ENCODE measurements at places on chromosomes 6 and 20.

- no peak for DNase-seq
Measured at GRCh38 chr6:44211284-44211683, 5.4 kb upstream of the MYMX start.

- no peak for DNase-seq
Measured at GRCh38 chr6:39189915-39190544, 39.2 kb downstream of the KCNK5 start.

- DNase-seq = peak; percentile 24
Measured at GRCh38 chr6:161922631-161923119, 648.8 kb upstream of the AGPAT4 start.

DNA sequence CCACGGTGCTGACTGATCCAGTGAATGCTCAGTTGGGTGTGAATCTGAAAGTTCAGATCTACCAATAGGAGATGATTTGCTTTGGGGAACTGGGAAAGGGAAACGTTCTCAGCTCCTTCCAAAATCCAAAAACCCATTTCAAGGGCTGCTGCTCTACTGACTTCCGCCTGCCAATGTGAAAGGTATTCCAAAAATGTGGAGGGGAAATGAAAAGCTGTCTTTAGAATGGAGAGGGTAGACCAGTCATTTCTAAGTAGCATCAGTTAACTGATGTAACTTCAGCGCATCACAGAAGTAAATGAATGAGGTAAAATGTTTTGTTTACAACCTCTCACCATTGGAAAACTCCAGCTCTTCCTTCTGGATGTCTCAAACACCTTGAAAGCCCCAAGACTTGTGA lies 19.6 kb upstream of the EYA2 start:
- no peak for DNase-seq

DNA sequence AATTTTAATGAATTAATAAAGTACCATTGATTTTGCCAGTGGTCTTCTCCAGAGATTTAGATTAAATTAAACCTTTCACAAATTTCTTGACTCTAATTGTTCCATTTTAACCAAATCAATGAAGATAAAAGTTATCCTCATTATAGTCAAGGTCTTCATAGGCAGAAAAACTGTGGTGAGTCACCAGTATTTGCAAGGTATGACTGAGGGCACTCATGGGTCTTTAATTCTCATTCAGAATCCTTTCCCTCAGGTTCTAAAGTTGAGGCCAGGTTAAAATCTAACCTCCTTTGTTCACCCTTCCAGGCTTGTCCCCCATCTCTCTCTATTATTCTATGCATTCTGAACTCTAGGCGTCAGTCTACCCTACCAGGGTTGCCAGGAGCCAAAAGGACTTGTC lies 93.9 kb downstream of the JAG1 start:
- DNase-seq = no peak

DNA sequence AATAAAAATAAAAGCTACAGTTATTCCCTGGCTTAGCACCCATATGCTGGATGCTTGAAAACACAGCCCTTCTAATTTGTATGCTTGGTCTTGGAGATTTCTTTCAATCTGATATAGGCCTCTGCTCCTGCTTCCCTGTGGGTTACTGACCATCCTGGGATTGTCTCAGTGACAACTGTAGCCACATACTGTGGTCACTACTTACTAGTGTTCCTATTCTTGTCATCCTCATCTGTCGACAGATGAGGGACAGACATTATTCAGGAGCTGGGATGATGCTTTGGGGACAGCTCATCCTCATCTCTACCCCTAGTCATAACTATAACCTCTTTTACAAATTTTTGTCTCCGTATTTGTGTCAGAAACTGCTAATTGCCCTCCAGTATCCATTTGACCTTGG lies 388.9 kb upstream of the MAP3K7 start:
- no peak for DNase-seq

- DNase-seq = no peak
Measured at GRCh38 chr20:3590164-3590563, 73.0 kb downstream of the GFRA4 start.

DNA sequence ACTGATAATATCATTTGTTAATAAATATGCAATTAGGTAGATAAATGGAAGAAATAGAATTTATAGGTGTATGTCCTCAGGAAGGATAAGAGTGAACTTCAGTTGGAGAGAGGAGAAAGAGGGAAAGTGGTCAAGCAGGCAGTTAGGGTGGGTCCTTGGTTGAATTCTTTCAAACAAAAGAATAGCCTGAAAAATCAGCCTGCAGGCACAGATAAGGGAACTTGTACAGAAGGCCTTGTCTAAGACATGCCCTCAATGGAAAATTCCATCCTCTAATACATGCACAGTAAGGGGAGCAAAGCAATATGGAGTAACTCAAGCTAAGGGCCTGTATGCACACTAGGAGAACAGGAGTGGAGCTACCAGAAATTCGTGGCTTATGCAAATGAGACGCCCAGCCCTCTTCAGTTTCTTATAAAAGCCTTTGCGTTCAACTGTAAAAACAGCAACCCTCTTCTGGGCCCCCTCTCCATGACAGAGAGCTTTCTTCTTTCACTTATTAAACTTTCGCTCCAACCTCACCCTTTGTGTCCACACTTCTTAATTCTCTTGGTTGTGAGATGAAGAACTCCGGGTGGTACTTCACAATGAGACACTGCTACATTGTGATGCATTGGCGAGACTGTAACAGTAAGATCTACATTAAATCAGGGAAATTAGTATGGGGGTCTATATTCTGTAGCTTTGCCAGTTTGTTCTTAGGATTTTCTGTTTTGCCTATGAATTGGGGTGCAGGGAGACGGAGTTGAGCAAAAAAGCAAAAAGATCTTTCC lies 147.0 kb downstream of the HS3ST5 start:
- no peak for DNase-seq

GRCh38 chr6:142892254-142893021 lies 52.5 kb downstream of the HIVEP2 start:
- DNase-seq = no peak

DNA sequence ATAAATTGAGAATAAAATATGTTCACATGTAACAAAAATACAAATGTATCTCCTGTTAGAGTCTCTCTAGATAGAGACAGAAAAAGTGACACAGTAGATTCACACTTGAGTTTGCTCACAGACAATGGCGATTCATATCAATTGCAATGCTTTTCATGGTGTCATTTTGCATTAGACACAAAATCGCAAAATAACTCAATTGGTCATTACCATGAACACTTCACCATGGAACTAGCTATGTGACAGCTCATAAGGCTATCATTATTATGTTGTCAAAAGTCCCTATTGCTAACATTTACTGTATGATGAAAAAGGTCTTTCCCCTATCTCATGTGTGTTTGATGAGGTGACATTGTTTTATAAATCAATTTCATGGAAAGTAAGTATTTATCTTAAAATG lies 249.5 kb upstream of the AGPAT4 start:
- DNase-seq = no peak

GRCh38 chr6:148269386-148269785 lies 73.3 kb upstream of the SASH1 start:
- no peak for DNase-seq

GRCh38 chr6:104956731-104957294 lies at the start of gene LIN28B:
LIN28B (plus strand) TSS chr6:104957107; CDS start chr6:104957251, 144 bp downstream.
- no peak for DNase-seq

- no peak for DNase-seq
Measured at GRCh38 chr20:64041781-64042053, 5.7 kb downstream of the C20orf204 start.

DNA sequence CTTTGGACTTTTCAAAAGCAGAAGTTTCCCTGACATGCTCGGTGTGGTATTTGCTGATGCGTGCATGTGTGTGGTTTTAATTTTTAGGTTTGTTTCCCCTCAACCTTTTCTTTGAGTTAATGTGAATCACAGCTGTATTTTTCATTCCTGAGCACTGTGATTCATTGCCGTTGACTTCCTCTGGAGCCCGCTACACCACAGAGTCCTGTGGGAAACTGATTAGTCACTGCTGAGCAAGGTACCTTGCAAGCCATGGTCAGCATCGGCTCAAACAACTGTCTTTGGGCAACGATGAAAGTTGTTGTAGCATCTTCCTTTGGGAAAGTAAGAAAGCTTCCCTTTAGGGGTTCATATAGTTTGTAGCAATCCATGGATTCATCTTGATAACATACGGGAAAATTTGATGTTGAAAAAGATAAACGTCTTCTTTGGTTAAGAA lies 57.5 kb downstream of the RIN2 start:
- peak; percentile 92 for DNase-seq

GRCh38 chr20:24933266-24933908 lies 15.7 kb upstream of the CST7 start:
- no peak for DNase-seq

DNA sequence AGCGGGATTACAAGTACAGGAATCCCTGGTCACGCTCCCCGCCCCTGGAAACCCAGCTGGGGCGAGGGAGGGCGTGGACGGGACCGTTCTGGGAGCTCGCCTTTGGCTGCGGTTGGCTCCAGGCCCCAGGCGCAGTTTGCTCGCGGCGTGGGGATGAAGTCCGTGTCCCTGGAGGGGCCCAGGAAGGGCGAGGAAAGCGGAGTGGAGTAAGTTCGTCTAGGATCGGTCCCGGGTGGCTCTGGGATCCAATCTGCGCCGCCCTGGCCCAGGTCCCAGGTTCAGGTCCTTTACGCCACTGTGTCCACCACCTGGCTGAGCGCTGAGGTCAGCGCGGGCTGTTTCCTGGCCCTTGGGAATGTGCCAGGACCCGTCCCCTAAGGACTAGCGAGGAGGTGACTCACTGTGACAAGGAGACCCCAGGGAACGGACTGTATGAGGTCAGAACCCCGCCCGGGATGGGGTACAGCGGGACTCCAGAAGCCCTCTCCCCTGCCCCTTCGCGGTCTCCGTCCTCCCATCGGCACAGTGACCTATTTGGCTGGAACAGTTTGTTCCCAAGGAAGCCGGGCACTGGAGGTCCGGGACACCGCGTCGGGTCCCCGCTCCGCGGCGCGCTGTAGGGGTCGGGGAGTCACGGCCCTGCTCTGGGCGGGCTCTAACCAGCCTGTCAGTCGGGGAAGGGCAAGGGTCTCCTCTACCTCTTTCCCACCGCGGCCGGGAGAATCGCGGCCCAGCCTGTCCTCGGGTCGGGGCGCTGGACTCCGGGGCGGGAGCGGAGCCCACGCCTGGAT lies 724 bp downstream of the CDKN1A start:
- no peak for DNase-seq

DNA sequence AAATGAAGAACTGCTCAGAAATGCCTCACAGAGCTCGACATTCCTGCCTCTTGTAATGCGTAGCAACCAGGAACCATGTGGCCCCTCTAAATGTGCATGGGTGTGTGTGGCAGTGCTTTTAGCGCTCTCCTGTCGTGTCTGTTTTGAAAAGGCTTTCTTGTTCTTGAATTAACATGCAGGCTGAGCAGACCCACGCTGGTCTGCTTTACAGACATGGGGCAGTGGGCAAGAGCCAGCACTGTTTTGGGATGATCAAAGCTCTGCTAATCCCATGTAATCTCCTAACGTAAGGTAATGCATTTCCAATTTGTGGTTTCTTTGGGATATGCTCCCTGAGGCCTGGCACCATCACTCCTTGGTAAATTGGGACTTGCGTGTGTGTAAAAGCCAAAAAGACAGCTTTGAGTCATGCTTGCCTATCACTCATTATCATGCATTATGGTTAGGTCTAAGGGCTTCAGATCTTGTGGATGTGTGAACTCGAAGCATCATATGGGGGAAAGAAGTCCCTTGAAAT lies 11.8 kb downstream of the RIPOR2 start:
- no peak for DNase-seq

DNA sequence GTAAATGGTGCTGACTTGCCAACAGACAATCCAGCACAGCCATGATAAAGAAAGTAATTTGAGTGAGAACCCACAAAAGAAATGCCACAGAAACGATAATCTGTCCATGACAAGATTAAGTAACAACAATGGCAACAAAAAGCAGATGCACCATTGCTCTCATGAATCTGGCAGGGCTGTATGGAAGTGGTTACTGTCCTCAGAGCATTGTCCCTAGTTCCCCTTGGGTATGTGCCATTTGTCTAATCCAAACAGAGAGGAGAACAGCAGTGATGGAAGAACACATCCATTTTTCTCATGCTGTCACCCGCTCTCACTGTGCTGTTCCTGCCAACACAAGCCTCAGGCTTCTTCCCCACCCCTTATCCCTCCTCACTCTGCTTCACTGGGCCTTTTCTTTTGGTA lies 65.8 kb downstream of the REV3L start:
- DNase-seq = no peak

GRCh38 chr6:122620428-122620827 lies 10.2 kb downstream of the PKIB start:
- DNase-seq = no peak

DNA sequence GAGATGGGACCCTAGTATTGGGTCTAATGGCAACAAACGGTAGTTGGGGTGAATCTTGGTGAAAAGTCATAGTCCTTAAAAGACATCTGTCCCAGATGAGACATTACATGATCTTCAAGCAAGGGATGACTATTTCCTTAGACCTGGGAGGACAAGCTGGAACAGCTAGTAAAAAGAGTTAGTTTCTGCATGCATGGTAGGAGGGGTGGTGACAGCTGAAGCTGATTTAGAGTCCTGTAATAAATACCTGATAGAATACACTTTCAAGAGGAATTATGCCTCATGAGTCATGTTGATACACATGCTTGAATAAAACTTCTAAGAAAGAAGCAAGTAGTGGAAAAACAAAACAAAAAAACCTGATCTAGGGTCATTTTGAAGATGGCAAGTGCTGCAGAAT lies 247.4 kb downstream of the CD109 start:
- DNase-seq = no peak

- DNase-seq = no peak
Measured at GRCh38 chr6:64932486-64932885, 774.5 kb downstream of the EYS start.

GRCh38 chr6:163710532-163711470 lies 296.3 kb downstream of the QKI start:
- no peak for DNase-seq

GRCh38 chr20:19428324-19428723 lies 215.9 kb downstream of the SLC24A3 start:
- no peak for DNase-seq

GRCh38 chr6:2204272-2204671 lies 41.1 kb downstream of the GMDS start:
- DNase-seq = no peak

- no peak for DNase-seq
Measured at GRCh38 chr6:29984232-29984631, 41.9 kb downstream of the HLA-A start.

DNA sequence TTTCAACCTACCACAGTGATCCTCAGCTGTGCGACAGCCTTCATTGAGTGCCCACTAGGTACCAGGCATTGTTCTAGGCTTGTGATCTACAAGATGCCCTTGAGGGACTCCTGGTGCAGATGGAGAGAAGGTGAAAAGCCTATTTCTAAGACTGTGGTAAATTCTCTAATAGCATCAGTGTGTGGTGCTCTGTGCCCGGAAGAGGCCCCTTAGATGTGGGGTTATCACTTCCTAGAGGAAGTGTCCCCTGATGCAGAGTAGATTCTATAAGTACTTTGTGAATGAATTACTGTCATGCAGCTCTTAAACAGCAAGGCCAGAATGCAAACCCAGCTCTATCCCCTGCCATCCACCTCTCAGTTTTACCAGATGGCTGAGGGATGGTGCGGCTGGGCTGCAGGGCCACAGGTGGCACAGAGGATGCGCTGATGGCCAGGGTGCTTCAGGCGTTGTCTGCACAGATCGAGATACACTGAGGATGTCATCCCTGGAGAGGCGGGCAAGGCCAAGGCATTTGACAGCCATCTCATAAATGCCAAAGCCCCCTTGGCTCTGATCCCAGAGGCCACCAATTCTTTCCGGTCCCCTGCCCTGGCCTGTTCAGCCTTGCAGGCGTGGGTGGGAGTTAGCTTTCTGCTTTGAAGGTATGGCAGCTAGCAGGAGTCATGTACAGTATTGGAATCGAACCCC lies 96.7 kb downstream of the TOX2 start:
- DNase-seq = no peak

- peak; percentile 85 for DNase-seq
Measured at GRCh38 chr20:290084-290831, at the start of gene C20orf96. C20orf96 (minus strand) TSS chr20:290750; CDS start chr20:290610, 140 bp downstream.

GRCh38 chr6:91020744-91021143 lies 433.9 kb upstream of the MAP3K7 start:
- no peak for DNase-seq

Measured in HFF-Myc (cell line).